ENCODE measurements at places on chromosomes 5 and 9.

- no peak for DNase-seq
Observed at GRCh38 chr9:111843971-111844370, 49.2 kb upstream of the SHOC1 start.

GRCh38 chr5:157273131-157273556 is 7.2 kb downstream of the CYFIP2 start:
- no peak for DNase-seq

DNA sequence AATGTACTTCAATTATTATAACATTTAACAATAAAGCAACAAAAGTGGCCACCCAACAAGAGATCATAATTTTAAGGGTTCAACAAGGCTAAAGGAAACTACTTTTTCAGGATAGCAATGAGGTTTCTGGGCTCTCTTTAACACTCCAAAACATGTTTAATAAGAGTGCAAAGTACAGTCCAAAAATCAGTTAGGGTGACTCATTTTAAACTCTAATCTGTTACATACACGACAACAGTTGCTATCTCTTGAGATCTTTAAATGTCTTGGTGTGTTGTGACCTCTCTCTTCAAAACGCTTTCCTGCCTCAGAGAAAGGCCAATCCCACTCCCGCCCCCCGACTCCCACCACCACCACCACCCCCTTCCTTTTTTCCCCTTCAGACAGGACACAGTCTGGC is 11.5 kb downstream of the NFIB start:
- DNase-seq, result no peak

- DNase-seq, result no peak
Observed at GRCh38 chr5:172905346-172906140, 53.7 kb upstream of the RPL26L1 start.

GRCh38 chr5:59516161-59516560 is 377.4 kb downstream of the PDE4D start:
- no peak for DNase-seq

DNA sequence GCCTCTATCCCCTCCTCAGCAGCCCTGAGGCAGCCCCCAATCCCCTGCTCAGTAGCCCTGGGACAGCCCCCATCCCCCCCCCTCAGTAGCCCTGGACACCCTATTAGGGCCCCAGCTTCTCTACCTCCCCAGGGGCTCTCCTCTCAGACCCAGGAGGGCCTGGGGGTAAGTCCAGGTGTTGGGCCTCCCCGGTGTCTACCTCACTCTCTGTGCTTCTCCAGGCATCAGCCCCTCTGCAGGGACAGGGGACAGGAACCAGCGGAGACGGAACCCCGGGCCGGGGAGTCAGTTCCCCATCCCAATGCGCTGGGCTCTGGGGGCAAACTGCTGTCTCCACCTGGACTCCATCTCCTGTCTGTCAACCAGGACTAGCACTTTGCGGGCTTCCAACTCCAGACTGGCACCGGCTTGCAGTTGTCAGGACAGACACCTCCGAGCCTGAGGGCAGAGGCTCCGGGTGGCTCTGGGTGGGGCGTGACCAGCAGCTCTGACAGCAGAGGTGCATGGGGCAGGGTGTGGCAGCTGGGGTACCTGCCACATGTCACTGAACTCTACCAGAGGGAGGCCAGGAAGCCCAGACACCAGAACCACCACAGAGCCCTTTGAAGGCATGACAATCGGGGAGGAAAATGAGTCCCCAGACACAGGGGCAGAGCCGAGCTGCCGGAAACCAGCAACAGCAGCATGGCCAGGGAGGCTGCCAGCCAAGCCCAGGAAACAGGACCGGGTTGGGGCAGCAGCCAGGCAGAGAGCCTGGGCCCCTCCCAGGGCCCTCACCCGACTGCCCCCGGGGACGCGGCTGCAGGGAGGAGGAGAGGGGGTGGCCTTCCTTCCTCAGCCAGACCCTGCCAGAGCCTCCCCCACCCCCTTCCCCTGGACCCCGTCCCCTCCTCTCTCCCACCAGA is 17.7 kb upstream of the UBAC1 start:
- no peak for DNase-seq

- no peak for DNase-seq
Observed at GRCh38 chr5:150402901-150403342, 9.8 kb downstream of the CD74 start.

DNA sequence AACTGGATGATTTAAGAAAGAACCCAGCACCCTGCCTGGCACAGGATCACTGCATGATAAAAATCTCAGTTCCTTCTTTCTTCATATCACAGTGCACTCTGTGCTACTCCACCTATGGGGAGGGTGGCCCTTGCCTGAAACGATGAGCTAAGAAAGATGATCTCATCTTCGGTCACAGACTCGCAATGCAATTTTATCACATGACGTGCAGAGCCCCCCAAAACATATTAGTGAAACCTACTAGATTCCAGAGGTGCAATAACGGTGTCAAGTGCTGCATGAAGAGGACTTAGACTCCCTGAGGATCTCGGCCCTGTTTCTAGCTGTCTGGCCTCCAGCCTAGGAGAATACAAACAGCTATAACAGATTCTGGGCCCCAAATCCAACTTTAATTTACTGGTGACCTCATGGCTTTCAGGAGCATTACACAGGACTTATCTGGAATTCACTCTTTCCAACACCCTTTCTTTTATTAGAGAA is 104.0 kb downstream of the EBF1 start:
- DNase-seq, result no peak

GRCh38 chr9:126276056-126276728 is 50.4 kb upstream of the MVB12B start:
- DNase-seq, result no peak

DNA sequence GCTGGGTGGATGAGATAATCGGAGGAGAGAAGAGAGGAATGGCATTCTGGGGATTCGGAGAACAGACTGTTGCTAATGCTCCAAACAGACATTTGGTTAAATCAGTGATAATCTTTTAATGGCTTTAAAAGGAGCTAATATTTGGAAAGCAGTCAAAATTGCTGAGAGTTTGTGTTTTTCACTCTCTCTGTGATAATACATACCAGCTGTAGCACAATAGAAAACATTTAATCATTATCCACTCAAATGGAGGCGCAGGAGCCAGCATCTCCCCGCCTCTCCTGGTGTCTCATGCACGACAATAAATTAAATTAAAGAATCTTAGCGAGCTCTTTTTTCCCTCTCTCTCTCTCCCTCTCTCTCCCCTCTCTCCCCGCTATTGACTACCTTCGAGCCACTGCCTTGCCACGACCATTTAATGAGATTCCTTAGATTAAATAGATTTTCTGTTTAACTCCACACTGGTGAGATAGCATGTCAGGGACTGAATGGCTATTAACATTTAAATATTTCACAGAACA is 268.6 kb upstream of the MVB12B start:
- no peak for DNase-seq

DNA sequence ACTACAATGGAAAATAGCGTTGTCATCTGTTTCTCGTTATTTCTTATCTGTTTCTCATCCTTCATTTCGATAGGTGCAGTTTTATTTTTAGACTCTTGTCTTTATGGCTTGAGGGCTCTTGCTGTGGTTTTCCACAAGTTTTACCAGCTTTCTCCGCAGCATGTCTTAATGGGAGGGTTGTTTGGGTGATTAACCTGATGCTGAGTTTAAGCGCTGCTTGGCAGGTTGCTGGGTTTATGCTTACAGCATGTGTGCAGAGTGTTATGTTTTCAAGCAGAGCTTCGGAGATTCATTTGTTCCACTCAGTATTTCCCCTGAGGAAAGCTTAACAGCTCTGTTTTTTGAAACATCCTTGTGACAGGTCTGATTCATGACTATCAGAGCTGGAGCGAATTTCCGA is 154.0 kb downstream of the SLC12A2 start:
- DNase-seq, result no peak

DNA sequence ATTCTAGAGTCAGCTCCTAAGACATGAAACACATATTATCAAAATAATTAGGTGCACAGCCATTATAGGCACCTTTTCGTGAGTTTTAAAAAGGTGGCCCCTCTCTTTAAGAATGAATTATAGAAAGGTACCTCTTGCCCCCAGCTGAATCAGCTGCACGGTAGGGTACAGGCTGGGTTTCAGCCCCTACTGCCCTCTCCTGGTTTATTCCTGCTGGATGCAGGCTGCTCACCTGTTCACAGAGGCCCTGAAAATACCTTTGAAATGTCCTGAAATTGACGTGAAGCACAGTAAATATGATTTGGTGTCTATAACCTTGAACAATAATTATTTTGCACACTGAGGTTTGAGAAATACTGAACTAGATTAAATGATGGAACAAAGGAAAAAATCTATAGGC is 504.8 kb upstream of the SGCD start:
- DNase-seq, result no peak

DNA sequence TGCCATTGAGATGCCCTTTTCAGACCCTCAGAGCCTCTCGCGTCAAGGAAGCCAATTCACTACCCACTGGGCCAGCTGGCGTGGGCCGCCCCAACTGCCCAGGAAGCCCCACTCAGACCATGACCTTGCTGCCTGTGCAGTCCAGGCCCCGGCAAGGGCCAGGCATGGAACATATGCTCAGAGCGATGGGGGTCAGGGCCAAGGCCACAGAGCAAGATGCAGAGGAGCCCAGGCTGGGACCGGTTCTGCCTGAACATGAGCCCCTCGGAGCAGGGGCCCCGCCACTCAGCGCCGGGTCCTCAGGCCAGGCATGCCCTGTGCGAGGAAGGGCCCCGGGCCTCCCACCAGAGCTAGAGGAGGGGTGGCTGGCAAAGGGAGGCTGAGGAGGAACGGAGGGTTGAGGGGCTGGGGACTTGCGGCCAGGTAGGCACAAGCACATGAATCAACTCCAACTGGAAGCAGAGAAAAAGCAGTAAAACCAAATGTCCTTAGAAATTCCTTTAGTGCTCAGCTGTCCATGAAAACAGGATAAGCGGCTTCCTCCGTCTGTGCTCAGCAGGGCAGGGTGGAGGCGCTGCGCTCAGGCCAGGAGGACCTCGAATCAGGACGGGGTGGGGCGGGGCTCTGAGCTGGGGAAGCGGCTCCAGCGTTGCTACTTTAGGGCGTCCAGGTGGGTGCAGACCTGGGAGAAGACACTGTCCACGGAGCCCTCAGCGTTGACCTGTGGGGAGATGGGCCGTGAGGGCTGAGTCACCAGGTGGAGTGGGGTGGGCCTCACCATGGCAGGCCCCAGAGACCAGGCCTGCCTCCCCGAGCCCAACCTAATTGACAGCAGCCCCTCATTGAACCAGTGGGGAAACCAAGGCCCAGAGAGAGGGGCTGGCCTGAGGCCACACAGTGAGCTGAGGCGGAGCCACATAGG is 9.9 kb downstream of the AK1 start:
- DNase-seq, result no peak

DNA sequence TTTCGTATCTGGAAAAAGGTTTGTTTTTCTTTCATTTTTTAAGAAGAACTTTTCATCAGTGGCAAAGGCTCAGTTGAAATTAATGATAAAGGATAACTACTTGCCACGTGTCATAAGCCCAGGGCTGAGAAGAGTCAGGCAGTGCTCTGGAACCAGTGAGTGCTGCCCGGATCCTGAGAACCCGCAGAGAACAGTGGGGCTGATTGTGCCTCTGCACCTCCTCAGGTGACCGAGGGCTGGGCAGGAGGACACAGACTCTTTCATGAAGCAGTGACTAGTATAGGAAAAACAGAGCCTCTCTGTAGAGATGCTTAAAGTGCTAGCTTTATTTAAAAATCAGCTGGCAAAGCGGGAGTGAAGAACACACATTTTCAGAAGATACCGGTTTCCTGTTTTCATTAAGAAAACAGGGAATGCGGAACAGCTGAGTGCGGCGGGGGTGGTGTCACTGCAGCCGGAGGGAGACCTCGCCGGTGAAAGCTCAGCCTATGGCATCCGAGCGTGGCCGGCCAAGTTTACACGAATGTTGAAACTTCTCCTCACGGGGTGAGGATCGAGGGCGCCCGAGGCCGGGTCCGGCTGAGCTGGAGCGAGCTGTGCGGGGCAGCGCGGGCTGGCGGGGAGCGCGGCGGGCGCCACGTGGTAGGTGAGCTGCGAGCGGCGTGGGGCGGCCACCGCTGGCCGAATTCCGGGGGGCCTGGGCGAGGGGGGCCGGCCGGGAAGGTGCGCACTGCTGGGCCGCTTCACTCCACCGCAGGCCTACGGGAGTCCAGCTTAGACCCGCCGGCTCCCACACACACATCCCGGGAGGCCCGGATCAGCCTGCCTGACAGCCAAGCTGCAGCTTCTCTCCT is 134.7 kb upstream of the DMRT1 start:
- DNase-seq, result no peak

DNA sequence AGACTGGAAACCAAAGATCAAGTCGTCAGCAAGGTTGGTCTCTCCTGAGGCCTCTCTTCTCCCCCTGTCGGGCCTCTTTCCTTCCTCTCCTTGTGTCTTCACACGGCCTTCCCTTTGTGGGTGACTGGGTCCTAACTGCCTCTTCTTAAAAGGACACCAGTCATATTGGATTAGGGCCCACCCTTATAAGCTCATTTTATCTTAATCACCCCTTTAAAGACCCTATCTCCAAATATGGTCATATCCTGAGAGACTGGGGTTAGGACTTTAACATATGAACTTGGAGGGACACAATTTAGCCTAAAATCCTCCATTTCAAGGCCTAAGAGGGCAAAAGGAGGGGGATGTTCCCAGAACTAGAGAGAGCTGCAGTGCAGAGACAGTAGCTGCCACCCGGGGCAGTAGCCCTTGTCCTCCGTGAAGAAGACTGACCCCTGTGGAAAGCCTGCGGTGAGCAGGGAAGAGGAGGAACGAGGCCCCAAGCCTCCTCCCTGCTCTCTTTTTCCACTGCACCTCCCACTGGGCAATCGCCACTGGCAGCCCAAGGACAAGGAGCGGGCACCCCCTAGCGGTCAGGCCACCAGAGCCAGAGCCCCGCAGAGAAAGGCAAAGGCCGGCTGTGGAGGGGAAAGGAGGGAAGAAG is 34.9 kb downstream of the CFAP90 start:
- peak; percentile 5 for DNase-seq

DNA sequence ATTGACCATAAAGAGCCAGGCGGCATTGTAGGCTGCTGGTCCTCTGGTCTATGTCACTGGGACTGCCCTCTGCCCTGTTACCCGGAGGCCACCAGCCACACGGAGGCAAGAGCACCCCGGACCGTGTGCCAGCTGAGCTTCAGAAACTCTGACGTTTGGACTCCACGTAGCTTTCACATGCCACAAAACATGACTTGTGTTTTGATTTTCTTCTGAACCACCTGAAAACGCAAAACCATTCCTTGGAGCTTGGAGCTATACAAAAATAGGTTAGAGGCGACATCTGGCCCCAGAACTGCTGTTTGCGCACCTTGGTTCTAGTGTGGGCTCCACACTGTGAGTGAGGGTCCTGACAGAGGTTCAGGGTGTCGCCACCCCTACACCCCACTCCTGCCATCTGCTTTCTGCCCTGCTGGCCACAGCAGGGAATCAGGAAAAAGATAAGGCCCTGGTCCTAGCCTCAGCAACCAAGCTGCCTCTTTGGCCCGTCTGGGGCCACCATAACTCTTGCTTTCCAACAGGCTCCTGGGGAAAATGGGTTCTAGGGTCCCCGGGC is 151.3 kb upstream of the IRX2 start:
- DNase-seq, result no peak

GRCh38 chr5:151086905-151087360 is 6.1 kb upstream of the TNIP1 start:
- DNase-seq, result no peak

- DNase-seq, result no peak
Observed at GRCh38 chr5:124986667-124987066, 240.2 kb upstream of the ZNF608 start.
